Stimulated activated CD4-positive, alpha-beta T cell treated with anti-CD3 and anti-CD28 coated beads, Interleukin-4, amount 100 ng/mL, for 24 hours (primary cell): ENCODE measurements at places on chromosomes 16 and 17.

- no peak for DNase-seq
These were observed 42.4 kb upstream of the ZNF629 start for GRCh38 chr16:30829130-30830071.

- no peak for DNase-seq
These were observed 143.2 kb upstream of the ASIC2 start for GRCh38 chr17:33436321-33436720.

DNA sequence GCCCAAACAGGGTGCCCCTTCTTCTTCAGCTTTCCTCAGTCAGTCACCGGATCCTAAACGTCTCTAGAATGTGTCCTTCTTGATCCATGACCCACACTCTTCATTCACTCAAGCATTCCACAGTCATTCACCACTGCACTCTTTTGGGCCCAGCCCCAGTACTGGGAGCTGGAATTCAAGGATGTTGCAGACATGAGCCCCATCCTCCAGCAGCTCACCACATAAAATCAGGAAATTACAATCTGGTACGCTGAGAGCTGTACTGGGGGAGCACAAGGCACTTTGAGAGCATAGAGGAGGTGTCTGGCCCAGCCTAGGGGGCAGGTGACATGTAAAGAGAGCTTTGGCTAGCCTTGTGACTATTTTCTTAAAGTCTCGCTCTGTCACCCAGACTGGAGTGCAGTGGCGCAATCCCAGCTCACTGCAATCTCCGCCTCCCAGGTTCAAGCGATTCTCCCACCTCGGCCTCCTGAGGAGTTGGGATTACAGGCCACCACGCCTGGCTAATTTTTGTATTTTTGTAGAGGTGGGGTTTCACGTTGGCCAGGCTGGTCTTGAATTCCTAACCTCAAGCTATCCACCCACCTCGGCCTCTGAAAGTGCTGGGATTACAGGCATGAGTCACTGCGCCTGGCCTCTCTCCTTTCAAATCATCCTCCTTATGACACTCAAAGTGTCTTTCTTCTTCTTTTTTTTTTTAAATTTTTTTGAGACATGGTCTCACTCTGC lies 18.7 kb downstream of the CES4A start:
- DNase-seq, result no peak

DNA sequence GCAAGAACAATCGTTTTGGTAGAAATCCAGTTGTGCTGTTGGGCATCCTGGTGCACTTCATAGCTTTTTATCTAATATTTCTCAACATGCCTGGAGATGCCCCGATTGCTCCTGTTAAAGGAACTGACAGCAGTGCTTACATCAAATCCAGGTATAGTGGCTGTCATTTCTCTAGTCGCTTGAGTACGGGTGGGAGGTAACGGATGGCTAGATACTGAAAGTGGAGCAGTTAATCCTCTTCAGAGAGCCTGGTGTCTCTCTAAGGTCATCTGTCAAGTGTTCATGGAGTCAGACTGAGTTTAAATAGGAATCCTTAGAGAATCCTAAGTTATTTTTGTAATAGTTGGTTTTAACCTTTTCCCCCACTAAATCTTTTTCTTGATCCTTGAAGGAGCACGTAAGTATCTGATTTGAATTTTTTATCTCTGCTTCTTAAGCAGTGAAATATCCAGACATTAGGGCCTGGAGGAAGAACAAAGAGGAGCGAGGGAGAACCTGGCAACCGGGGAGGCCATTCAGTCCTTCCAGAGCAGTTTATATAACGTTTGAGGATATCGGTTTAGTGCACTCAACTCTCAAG lies 37.2 kb downstream of the MFSD11 start:
- no peak for DNase-seq

DNA sequence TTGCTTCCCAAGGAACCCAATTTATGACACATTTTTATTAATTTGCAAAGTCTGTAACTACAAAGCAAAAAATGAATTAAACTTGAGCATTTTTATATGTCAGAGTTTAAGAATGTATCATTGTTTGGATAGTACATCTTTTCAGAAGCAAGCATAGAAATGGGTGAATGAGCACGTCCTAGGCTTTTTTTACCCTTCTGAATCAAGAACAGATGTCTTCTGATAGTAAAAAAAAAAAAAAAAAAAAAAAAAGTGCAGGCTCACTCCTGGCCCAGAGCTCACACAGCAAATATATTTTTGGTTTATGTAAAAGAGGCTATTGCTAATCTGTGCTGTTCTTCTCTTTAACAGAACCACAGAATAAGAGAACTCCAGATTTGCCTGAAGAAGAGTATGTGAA lies 6.3 kb downstream of the TERF2IP start:
- no peak for DNase-seq

DNA sequence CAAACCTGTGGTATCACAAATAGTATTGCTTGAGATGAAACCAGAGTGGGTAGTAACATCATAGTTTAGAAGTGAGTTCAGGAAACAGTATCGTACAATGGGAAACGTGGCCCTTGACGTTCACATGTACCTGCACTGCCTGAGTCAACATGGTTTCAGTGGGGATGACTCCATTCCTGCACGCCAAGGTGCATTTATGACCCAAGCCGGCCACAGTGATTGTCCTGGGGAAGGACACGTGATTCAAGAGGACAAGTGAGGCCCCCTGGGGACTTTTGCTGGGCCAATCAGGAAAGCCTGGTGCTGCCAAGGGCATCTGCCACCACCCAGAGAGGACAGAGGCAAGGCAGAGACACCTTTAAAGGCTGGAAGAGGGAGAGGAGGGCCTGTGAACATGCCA lies 119.2 kb downstream of the AXIN2 start:
- no peak for DNase-seq

DNA sequence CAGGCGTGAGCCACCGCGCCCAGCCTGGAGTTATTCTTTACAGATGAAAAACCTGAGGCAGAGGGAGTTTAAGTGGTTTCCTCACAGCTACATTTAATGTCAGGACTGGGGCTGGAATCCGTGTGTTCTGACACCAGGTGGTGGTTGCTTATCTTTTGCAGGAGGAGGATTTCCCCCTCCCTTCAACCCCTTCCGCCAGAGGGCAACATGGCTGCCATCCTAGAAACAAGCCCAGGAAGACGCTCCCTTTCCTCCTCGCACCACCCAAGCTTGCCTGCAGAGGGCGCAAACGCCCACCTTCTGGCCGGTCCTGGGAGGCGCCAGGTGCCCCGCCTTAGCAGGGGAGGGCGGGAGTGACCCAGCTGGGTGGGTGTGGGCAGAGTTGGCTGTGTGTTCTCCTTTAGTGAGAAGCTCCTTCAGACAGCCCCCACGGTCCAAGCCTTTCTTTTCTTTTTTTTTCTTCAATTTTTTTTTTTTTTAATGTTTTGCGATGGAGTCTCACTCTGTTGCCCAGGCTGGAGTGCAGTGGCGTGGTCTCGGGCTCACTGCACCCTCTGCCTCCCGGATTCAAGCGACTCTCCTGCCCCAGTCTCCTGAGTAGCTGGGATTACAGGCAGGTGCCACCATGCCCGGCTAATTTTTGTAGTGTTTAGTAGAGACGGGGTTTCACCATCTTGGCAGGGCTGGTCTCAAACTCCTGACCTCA lies 9.9 kb upstream of the RAP1GAP2 start:
- DNase-seq, result peak; percentile 92

DNA sequence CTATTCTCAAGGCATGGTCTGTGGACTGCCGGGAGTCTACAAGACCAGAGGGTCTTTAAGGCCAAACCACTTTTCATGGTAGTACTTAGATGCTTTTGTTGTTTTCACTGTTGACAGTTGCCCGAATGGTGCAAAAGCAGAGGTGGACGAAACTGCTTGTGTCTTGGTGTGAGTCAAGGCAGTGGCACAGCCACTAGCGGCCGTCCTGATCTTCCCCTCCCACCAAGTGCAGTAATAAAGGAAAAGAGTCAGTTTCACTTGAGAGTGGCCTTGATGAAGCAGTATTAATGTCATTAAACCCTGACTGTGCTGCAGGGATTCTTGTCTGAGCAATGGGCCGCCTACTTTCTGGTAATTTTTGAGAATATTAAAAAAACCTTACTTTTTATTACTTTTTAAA lies 109.1 kb downstream of the PRKCA start:
- no peak for DNase-seq

DNA sequence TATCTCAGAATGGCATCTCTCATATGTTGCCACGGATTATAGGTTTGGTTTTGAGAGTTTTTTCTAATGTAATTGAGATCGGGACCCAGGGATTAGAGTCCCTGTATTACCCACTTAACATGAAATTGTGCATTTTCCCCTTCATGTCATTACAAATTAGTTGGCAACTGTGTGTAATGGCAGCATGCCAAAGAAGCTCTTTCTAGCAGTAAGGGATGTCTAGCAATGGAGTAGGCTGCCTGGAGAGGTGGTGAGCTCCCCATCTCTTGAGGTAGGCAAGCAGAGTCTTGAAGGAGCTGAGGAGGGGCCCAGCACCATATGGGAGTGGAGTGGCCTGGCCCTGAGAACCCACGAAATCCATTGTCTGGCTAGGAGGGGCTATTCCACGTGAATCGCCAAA lies 10.0 kb upstream of the KATNB1 start:
- DNase-seq, result no peak

GRCh38 chr17:38709104-38709820 lies 4.2 kb downstream of the MLLT6 start:
- DNase-seq, result no peak

- DNase-seq, result no peak
These were observed 16.6 kb downstream of the CHAD start for GRCh38 chr17:50451943-50452629.

- no peak for DNase-seq
These were observed 31.0 kb upstream of the ACSF3 start for GRCh38 chr16:89062389-89063345.

DNA sequence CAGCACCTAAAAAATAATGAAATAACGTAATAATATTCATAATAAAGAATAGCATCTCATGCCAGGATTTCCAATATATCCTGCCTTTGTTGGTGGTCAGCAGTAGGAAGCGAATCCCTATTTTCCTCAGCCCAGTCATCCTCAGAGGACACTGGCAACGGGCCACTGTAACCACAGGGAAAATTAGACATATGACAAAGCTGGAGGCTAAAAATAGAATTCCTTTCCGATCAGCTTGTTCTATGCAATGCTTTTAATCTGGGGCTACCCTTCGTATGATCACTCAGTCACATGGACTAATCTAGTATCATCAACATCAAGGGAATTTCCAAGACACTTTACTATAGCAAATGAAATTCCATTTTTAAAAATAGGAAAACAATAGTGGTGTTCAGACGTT lies 246.9 kb upstream of the KCNJ16 start:
- no peak for DNase-seq

- DNase-seq, result no peak
These were observed 40.8 kb downstream of the LDHD start for GRCh38 chr16:75075688-75076268.

DNA sequence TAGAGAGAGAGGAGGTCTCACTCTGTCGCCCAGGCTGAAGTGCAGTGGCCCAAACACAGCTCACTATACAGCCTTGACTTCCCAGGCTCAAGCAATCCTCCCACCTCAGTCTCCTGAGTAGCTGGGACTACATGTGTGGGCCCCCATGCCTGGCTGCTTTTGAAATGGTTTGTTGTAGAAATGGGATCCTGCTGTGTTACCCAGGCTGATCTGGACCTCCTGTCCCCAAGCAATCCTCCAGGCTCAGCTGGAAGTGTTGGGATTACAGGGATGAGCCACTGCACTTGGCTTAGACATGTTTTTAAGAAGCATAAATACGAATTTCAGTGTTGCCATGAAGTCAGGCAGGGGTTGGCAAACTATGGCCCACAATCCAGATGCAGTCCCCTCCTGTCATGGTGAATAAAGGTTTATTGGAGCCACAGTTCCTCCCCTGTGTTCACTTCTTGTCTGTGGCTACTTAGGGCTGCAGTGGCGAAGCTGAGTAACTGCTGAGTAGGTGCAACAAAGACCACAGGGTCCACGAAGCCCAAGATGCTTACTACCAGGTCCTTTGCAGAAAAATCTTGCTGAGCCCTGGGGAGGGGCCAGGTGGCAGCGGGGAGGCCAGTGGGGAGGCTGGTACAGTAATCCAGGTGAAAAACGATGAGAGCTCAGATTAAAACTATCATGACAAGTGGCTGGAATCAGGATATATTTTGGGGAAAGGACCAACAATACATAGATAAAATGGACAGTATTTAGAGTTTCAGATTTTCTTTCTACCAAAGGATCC lies 35.2 kb downstream of the TNFRSF13B start:
- DNase-seq, result no peak

- no peak for DNase-seq
These were observed 2.4 kb upstream of the RHBDF1 start for GRCh38 chr16:74747-75334.

DNA sequence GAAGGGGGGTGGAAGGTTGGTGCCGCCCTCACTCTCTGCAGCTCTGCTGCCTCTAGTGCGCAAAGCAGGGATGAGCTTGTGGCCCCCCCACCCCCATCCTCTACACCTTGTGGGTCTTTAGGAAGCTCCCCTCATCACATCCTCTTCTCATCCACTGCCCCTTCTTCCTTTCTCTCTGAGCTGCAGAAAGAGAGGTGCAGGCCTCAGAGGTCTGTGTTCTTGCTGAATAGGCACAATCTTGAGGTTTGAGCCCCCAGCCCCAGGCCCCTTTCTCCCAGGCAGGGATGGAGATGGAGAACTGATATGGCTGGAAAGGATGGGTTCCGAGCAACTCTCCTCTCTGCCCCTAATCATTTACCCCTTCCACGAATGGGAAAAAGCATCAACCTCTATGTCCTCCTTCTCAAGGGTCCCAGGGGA lies 2.6 kb downstream of the CACNA1G start:
- no peak for DNase-seq

- DNase-seq, result no peak
These were observed 19.1 kb downstream of the ZNRF1 start for GRCh38 chr16:75017670-75018525.
